Fibroblast of villous mesenchyme (primary cell): ENCODE measurements at places on chromosomes 4 and X. TPM values are rescaled to one million over a fixed set of nuclear protein-coding genes. Genes with fewer than 3 reads are reported as not detected.

The ZNF157 gene
- total RNA-seq = under 0.01 TPM in 2 replicates

The GJB1 gene
- total RNA-seq = not detected in 2 replicates

The PRKG2 gene
- total RNA-seq = under 0.01 and 0.64 TPM in 2 replicates

GRCh38 chrX:90883479-90883878, 551.2 kb upstream of the PABPC5 start:
- no peak for DNase-seq

DNA sequence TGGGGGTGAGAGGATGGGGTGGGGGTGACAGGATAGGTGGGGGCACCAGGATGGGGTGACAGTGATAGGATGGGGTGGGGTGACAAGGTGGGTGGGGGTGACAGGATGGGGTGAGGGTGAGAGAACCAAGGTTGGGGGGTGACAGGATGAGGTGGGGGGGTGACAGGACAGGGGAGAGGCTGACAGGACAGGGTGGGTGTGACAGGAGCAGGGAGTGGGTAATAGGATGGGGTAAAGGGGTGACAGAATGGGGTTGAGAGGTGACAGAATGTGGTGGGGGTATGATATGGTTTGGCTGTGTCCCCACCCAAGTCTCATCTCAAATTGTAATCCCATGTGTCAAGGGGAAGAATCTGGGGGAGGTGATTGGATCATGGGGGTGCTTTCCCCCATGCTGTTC, 26.0 kb downstream of the RNF212 start:
- no peak for DNase-seq

GRCh38 chr4:18754180-18754579, 732.6 kb upstream of the LCORL start:
- DNase-seq = no peak

- no peak for DNase-seq
Observed at GRCh38 chr4:21677173-21677572, 271.4 kb downstream of the KCNIP4 start.
